Stimulated activated CD4-positive, alpha-beta T cell treated with anti-CD3 and anti-CD28 coated beads, Interleukin-4, amount 100 ng/mL, for 1 hour (primary cell): ENCODE measurements at places on chromosomes 1 and 21.

DNA sequence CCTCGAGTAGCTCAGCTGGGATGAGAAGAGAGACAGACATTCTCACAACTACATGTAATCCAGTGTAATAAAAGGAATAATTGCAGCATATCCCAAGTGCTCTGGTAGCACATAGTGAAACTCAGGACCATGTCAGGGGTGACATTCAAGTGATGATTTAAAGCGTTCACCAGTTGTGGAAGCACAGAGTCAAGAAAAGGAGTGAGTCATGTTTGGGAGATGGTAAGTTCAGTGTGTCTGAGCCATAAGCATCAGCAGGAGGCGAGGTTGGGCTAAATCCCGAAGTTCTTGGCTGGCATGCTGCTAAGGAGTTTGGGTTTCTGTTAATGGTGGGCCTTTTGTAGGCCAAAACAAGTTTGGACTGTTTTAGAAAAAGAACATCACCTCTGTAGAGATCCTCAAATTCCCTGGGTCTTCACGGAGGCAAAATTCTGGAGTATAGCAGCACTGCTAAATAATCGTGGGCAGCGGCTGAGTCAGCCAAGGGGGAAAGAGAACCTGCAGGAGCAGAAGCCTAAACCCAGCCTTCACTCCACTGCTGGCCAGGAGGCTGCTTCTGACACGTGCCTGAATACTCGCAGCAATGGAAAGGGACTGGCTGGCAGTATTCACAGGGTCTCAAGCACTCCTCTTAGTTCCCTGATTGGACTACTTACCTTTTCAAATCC lies 7.2 kb upstream of the NHLH1 start:
- DNase-seq: no peak

- DNase-seq: no peak
Observed at GRCh38 chr1:229822026-229822425, 196.0 kb downstream of the URB2 start.

DNA sequence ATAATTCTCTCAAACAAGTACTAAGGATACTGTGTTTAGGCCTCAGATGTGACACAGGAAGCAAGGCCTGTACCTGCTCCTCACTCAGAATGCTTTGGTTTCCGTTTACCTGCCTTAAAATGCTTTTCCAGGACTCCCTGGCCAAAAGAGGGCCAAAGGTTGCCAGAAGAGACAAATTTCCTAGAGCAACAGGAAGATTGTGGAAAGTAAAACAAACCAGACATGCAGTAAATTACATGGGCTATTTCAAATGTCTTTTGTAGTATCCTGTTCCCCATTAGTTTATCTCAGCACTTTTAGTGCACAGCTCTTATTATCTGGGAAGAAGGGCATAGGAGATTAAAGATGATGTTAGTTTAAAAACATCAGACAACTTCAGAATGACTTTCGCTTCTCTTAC lies 280.0 kb downstream of the NFIA start:
- no peak for DNase-seq

DNA sequence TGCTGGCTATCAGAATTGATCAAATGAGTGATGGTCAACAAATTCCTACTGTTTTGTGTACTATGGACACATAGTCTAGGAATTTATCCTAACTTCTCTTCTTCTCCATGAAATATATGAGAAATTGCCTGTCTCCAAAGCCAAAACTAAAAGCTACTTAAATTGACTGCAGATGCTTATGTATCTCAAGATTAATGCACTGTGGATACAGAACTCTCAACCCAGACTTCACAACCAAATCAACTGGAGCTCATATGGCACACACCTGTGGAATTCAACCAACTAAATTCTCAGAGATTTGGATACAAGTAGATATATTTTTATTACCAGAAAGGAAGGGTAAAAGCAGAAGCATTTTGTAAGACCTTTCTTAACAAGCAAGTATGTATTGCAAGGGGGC lies 566.1 kb downstream of the LTN1 start:
- DNase-seq: no peak

- no peak for DNase-seq
Observed at GRCh38 chr1:19009882-19010321, 53.4 kb upstream of the IFFO2 start.

DNA sequence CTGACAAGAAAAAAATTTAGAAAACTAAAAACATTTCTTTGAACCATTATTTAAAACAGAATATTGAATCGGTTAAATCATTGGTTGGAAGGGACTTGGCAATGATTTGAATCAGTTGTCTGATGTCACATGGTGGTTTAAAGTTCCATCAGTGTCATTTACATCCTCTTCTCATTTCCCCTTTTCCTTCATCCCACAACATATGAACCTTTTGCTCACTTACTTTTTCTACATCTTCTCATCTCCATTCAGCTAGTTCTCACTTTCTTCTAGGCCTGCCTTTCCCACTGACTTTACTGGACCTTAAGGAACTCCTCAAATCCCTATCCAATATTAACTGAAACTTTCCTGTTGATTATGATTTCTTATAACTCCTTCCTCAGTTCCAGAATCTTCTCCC lies 58.5 kb downstream of the PHACTR4 start:
- no peak for DNase-seq
